ENCODE measurements at places on chromosomes 1 and 21.
A peak's percentile ranks its signal among the peaks of the same experiment; 100 is the strongest.

DNA sequence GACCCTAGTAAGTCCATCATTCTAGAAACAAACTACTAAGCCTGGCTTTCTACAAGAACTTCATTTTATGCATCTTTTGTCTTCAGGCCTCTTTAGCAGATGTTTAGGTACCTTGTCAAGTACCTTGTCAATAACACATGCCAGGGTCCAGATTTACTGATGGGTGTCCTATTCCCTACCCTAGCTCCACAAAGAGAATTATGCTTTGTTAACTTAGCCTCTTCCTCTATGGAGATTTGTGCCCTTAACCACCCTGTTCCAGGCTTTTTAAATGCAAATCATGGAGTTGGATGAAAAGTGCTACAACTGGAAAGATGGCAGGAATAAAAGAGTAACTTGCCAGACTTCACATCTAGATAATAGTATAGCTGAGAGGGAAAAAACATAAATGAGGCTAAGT, 42.7 kb downstream of the SPATA46 start:
- DNase-seq: no peak

- DNase-seq: no peak
These were observed 47.5 kb upstream of the IPO9 start for GRCh38 chr1:201781437-201781836.

DNA sequence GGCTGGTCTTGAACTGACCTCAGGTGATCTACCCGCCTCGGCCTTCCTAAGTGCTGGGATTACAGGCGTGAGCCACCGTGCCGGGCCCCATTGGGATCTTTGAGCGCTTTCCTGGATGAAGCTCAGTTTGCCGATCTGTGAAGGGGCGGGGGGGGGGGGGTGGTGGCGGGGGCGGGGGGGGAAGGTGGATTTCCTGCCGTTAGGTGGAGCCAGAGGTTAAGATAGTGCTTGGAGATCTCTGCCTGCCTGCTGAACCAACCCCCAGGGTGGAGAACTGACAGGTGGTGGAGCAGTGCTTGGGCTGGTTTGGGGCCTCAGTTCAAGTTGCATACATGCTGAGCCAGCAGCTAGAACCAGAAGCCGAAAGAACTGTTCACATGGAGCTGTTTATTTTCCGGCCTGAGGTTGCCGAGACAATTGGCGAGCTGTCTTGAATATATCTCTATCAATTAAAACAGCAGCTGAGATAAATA, 1.7 kb downstream of the TMCC2 start:
- DNase-seq: peak; percentile 57

DNA sequence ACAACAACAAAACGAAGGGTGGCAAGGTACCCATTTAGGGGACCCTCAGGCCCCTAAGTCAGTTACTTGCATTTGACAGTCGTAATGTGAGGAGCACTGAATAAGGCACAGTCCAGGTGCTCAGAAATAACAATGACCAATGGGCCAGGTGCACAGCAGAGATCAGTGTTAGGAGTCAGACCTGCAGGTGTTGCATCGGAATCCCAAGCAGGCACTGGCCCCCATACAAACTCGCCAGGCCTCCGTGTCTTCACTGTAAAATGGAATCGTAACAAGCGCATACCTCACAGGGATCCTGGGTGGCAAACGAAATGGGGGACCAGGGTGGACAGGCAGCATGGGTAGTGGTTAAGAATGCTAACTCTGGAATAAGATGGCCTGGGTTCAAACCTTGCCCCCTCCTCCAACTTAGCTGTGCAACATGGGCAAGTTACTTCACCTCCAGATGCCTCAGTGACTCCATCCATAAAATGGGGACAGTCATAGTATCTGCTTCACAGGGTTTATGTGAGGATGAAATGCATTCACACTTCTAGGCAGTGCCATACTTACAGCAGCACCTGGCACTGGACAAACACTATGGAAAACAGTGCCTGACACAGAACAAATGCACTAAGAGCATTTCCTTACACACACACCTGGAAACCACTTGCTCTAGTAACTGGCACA, 20.2 kb downstream of the RCAN1 start:
- DNase-seq: no peak

DNA sequence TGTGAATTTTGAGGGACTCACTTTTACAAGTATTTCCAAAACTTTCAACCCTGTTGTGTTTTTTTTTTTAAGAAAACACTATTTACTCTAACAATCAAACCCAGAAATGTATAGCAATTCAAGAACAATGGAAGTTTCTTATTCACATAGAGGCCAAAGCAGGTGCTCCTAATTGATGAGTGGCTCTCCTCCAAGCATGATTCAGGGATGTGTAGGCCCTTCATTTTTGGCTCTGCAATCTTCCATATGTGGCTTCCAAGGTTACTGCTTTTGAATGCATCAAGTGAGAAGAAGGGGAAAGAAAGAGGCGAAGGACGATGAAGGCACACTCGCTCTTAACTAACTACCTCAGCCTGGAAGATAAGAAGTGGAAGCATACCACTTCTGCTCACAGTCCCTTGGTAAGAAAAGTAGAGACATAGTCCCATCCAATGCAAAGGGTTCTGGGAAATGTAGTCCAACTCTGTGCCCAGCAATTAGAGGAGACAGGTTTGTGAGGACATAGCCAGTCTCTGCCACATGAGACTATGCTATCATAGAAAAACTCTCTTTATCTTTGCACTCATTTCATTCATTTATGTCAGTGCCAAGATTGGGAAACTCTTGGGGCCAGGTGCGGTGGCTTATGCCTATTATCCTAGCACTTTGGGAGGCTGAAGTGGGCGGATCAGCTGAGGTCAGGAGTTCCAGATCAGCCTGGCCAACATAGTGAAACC, 46.0 kb downstream of the OPTC start:
- DNase-seq: no peak

GRCh38 chr21:35259457-35259856, 210.4 kb upstream of the RUNX1 start:
- no peak for DNase-seq
